ENCODE measurements at places on chromosomes 4 and X. TPM values are rescaled to one million over a fixed set of nuclear protein-coding genes. Genes with fewer than 3 reads are reported as not detected.
A peak's percentile ranks its signal among the peaks of the same experiment; 100 is the strongest.

GRCh38 chr4:165992283-165992682 is 119.2 kb downstream of the TLL1 start:
- no peak overlapping the region for H3K4me3 ChIP-seq
- no peaks in the 10 kb centered on the region for H3K36me3 ChIP-seq
- DNase-seq = no peak
- H3K4me1 ChIP-seq = no peaks in the 10 kb centered on the region
- H3K27me3 ChIP-seq = no peaks in the 10 kb centered on the region
- H3K27ac ChIP-seq = no peak overlapping the region

Gene CDS1
- 24.4 TPM for total RNA-seq

DNA sequence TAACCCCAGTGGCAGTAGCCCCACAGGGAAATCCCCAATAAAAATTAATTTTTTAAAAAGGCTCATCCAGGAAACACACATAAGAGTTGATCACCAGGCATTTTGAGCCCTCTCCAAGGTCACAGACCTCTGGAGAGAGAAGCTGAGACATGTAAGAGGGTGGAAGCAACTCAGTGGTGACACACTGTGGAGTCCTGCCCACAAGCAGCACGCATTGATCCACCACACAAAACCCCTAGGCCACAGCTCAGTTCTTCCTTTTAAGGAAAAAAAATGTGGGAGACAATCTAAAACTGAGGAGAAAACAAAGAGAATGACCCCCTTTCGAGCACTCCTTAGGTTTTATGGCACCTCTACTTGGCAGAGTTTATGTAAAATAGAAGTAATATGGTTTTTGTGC is 71.7 kb upstream of the S100G start:
- no peaks in the 10 kb centered on the region for H3K27me3 ChIP-seq
- no peaks in the 10 kb centered on the region for H3K4me1 ChIP-seq
- no peak overlapping the region for H3K4me3 ChIP-seq
- DNase-seq = no peak
- H3K27ac ChIP-seq = no peak overlapping the region

GRCh38 chr4:72326692-72327632 is 242.1 kb downstream of the ADAMTS3 start:
- no peaks in the 10 kb centered on the region for H3K27me3 ChIP-seq
- H3K4me3 ChIP-seq = no peak overlapping the region
- no peak for DNase-seq
- no peaks in the 10 kb centered on the region for H3K4me1 ChIP-seq

DNA sequence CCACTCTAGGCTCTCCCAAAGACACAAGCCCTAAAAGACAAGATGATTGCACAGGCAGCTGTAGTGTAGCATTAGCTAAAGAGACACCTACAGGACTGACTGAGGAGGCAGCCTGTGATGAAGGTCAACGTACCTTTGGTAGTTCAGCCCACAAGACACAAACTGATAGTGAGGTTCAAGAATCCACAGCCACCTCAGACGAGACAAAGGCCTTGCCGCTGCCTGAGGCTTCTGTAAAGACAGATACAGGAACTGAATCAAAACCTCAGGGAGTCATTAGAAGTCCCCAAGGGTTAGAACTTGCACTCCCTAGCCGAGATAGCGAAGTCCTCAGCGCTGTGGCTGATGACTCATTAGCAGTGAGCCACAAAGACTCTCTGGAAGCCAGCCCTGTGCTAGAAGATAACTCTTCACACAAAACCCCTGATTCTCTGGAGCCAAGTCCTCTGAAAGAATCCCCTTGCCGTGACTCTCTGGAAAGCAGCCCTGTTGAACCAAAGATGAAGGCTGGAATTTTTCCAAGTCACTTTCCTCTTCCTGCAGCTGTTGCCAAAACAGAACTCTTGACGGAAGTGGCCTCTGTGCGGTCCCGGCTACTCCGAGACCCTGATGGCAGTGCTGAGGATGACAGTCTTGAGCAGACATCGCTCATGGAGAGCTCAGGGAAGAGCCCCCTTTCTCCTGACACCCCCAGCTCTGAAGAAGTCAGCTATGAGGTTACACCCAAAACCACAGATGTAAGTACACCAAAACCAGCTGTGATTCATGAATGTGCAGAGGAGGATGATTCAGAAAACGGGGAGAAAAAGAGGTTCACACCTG is 306.3 kb downstream of the ANK2 start:
- no peaks in the 10 kb centered on the region for H3K27me3 ChIP-seq
- no peak for DNase-seq
- H3K4me3 ChIP-seq = no peak overlapping the region
- no peaks in the 10 kb centered on the region for H3K36me3 ChIP-seq
- H3K27ac ChIP-seq = no peak overlapping the region

- no peaks in the 10 kb centered on the region for H3K27me3 ChIP-seq
- no peak for DNase-seq
- no peak overlapping the region for H3K4me3 ChIP-seq
- H3K36me3 ChIP-seq = no peaks in the 10 kb centered on the region
- no peak overlapping the region for H3K27ac ChIP-seq
- H3K4me1 ChIP-seq = no peaks in the 10 kb centered on the region
These were observed 466.1 kb upstream of the GRID2 start for GRCh38 chr4:91837608-91838029.

DNA sequence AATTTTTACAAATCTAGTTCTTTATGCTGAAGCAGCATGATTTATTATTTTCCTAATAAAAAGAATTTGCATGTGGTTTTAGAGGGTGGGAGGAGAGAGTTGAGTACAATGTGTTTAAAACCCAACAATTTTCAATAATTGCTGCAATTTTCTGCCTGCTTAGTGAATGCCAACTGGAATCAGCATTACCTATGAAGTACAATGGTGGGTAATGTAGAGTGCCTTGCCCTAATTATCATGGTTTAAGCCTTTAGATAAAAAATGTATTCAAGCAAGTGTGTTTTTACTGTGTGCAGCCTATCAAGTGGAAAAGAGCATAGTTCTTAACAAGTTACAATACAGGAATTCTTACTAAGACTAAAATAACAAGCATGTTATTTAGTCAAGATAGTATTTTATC is 77.9 kb upstream of the ANKRD50 start:
- no peak overlapping the region for H3K27ac ChIP-seq
- no peaks in the 10 kb centered on the region for H3K36me3 ChIP-seq
- no peaks in the 10 kb centered on the region for H3K4me1 ChIP-seq
- no peaks in the 10 kb centered on the region for H3K27me3 ChIP-seq

DNA sequence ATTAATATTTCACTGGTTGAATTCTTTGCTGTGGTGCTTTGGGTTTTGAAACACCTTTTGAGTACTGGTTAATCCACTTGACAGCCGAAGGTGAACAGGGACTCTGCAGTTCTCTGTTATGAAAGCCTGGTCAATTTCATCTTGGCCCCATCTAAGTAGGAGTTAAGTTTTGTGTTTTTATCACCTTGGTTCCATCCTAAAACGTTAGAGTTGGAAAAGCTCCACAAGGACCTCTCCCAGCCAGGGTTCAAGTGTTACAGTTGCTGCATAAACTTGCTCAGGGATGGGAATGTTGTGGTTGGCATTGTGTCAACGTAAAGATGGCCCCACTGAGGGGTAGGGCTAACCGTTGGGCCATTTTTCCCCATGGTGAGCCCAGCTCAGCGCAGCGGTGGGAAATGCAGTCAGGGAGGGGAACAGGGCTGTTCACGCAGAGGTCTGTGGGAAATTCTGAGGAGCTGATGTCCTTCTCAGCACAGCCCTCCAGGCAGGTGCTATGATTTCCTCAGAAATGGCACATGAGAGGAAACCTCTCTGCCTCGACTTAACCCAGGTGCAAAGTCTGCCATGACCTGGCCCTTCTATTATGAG is 188.7 kb downstream of the STIM2 start:
- H3K4me1 ChIP-seq = peaks cover 11% of the 10 kb centered on the region
- no peaks in the 10 kb centered on the region for H3K36me3 ChIP-seq
- no peak overlapping the region for H3K4me3 ChIP-seq
- H3K27ac ChIP-seq = no peak overlapping the region
- no peak for DNase-seq

DNA sequence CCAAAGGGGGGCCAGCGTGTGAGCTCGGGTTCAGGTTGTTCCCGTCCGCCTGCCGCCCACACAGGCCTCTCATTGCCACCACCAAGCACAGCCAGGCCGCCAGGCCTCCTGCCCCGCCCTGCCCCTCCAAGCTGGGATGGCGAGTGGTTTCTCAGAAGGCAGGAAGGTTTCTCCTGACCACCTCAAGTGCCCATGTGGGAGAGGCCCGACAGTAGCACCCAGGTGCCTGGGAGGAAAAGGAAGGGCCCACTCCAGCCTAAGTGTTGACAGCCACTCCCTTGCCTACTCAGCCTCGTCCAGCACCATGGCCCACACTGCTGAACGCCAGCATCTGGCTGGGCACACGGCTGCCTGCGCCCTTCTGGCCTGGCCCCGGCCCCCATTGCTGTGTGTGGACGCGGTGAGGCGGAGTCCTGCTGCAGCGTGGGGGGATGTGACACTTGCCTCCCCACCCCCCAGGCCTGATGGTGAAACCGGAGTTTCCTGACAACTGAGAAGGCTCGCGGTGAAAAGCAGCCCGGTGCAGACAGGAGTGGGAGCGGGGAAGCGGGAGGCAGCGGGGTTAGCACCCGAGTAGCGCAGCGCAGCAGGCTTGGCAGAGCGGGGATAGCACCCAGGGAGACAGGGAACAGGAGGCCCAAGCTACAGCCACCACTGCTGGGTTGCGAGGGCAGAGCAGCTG is 19.2 kb downstream of the FLNA start:
- H3K27ac ChIP-seq = peak overlapping the region; percentile 56
- H3K4me1 ChIP-seq = peaks cover 33% of the 10 kb centered on the region
- H3K27me3 ChIP-seq = no peaks in the 10 kb centered on the region
- no peak overlapping the region for H3K4me3 ChIP-seq
- peaks cover 100% of the 10 kb centered on the region for H3K36me3 ChIP-seq

DNA sequence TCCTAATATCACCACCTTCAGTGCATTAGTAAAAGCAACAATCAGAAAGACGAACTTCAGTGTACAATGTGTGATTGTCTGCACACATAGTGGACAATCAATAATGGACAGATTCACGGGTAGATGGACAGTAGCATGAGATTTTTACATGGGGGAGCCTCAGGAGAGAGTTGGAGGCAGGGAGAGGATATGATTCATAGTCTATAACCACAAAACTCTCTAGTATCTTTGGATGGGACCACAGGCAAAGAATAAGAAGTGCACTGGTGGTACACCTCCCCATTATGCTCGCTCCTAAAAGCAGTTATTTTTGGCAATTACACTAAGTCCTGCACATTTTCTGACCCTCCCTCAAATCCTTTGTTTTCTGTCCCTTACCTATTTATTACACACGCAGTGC is 624.4 kb upstream of the ACTRT1 start:
- no peaks in the 10 kb centered on the region for H3K27me3 ChIP-seq
- no peaks in the 10 kb centered on the region for H3K4me1 ChIP-seq
- H3K27ac ChIP-seq = no peak overlapping the region
- DNase-seq = no peak

Gene ANK2
- total RNA-seq = 14.0 TPM

Gene F8A3
- not detected for total RNA-seq

Gene NWD2
- not detected for total RNA-seq

DNA sequence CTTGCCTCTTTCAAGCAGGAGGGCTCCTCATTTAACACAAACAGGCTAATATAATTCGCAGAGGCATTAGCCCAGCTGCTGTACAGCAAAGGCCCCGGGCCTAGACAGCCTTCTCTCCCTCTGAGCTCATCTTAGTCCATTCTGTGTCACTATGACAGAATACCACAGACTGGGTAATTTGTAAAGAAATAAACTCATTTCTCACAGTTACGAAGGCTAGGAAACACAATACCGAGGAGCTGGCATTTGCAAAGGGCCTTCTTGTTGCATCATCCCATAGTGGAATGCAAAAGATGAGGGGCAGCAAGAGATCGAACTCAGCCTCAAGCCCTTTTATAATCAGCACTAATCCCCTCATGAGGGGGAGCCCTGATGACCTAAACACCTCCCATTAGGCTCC is 48.5 kb downstream of the TSPAN5 start:
- no peaks in the 10 kb centered on the region for H3K4me1 ChIP-seq
- no peaks in the 10 kb centered on the region for H3K36me3 ChIP-seq
- no peaks in the 10 kb centered on the region for H3K27me3 ChIP-seq

DNA sequence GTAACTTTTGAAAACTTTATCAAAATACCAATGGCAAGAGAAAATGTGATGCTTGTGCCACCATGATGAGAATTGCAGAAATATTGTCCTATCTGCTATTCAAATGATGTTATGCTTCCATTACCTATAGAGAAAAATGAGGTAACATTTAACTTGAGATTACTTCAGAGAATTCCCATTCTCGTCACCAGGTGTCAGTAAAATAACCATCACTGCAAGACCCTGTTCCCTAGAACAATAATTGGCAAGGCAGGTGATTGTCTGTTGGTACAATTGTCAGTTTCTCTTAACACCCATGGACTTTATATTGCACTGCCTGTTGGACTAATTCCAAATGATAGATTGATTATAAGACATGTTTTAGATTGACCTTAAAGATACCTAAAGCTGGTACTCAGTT is 179.9 kb downstream of the GABRG1 start:
- DNase-seq = no peak
- H3K27ac ChIP-seq = no peak overlapping the region
- H3K36me3 ChIP-seq = no peaks in the 10 kb centered on the region
- H3K27me3 ChIP-seq = no peaks in the 10 kb centered on the region

DNA sequence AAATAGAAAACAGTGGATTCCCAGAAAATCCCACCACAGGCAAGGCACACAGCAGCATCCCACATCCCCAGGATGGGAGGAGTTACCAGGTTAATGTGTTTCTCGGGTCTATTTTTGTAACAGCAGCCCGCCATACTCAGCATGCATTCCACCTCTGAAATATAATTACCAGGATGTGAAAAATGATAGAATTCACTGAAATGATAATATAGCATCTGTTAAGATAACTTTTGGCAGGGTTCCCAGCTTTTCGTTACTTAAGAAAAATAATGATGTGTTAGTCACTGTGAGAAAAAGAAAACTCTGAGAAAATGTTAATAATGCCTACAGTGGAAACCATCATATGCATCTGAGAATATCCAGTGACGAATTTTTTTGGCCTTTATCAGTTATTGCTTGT is 87.1 kb downstream of the VCX2 start:
- H3K27ac ChIP-seq = no peak overlapping the region
- no peaks in the 10 kb centered on the region for H3K27me3 ChIP-seq
- no peak for DNase-seq

Gene GCNA
- 2.1 TPM for total RNA-seq

All from lower lobe of right lung (tissue), 2 donors.